ENCODE measurements at places on chromosomes 3 and 15.

- no peak for DNase-seq
These were observed 288.3 kb downstream of the CNTN6 start for GRCh38 chr3:1380926-1381646.

- peak; percentile 30 for DNase-seq
These were observed 340.2 kb upstream of the CBLB start for GRCh38 chr3:106208967-106209366.

GRCh38 chr3:78414261-78414660 lies 1353.5 kb downstream of the ROBO1 start:
- DNase-seq: no peak

DNA sequence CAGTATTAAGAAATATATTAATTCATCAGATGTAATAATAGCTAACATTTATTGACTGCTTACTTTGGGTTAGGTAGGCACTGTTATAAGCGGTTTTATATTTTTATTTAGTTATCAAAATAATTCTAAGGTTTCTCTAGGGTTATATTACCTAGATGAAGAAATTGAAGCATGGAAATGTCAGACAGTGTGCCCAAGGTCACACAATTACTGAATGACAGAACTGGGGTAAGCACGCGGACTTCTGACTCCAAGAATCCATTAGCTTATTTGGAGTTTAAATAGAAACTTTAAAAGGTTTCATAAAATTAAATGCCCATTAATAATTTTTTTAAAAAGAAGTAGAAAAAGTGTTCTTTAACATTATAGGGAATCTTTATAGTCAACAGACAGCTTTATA lies 74.3 kb downstream of the CALML4 start:
- no peak for DNase-seq

DNA sequence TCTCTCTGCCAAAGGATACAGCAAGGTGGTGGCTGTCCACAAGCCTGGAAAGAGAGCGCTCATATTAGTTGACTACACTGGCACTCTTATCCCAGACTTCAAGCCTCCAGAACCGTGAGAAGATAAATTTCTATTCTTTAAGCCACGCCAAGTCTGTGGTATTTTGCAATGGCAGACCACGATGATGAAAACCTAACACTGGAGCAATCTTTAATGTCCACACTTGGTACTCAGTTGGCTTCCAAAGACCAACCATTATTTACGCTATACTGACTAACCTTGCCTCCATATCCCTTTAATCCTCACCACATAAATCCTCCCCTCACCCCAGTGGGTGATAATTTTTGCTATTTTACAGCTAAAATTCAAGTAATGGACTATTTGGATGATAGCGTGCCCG lies 16.9 kb upstream of the LACTB start:
- peak; percentile 77 for DNase-seq

DNA sequence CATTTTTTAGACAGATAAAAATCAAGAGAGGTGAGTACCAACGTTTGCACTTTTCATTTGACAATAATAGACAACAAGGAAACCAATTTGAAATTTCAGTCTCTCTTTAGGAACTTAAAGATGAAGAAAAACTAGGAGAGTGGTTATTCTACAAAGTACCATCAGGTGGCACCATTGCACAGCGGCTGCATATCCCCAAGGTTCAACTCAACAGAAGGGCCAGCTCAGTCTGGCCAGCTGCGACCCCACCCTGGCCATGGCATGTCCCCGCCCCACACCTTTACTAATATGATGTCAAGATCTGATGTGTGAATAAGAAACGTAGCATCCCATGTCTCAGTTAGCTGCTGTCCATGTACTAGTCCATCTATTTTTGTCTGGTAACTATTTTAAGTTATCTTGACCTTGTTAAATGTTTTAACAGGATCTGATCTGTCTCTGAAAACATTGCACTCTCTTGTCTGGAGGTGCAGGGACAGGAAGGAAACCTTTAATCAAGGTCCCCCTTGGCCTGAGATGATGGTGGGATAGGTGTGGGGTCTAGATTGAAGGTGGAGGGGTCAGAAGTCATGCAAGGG lies 35.5 kb upstream of the CGNL1 start:
- DNase-seq: peak; percentile 72

Measured in astrocyte of the spinal cord (primary cell).